Large intestine (tissue), 12 donors: ENCODE measurements at places on chromosomes 12 and 14.

GRCh38 chr12:119841433-119842210 is 35.5 kb downstream of the CIT start:
- no peak for DNase-seq

- no peak for DNase-seq
Measured at GRCh38 chr14:92760524-92760805, 12.0 kb upstream of the LGMN start.

- peak; percentile 70 for DNase-seq
Measured at GRCh38 chr14:32560209-32560857, 231.2 kb downstream of the AKAP6 start.

GRCh38 chr14:71720978-71721624 is 211.1 kb upstream of the RGS6 start:
- peak; percentile 42 for DNase-seq

DNA sequence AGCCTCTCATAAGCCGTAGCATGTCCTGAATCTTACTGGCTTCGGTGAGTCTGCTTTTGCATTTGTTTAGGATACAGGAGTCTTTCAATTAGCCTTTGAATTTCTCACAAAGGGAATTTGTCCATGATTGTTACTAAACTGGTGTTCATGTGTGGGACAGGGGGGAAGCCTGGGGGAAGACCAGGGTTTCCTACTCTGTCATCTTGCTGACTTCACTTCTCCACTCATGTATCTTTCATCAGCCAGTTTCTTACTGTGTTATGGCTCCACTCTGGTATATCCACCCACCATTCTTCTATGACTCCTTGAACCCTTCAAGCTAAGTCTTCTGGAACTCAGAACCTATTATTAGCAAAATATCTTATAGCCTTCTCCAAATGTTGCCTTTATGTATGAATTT is 31.7 kb upstream of the A2M start:
- DNase-seq: no peak

DNA sequence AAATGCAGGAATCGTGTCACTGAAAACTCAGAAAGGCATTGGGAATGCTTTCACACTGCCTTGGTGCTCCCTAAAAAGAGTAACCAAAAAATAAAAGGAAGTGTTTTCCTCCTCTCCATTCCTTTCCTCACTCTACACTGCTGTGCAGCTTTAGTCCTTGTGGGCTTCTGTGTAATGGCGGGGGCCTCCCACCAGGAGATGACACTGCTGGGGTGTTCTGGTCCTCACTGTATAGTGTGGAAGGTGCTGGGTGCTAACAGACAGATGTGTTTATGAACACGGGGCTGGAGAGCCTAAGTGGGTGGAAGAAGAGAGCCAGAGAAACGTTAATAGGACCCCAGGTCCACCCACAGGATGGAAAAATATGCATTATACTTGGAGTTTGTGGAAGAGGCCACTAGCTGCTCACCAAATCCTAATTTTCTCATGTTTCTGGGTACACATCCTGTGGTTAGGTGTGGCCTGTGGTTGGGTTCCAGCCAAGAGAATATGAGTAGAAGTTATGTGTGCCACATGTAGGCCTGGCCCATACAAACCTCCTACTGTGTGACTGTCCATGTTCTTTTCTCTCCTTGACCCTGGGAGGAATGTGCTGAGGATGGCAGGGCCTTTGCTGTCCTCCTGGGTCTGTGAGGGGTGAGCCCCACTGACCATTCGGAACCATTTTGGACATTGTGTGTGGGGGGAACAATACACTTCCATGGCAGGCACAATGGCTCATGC is 14.0 kb upstream of the C1S start:
- DNase-seq: no peak

- peak; percentile 22 for DNase-seq
Measured at GRCh38 chr12:85057370-85057963, 21.3 kb downstream of the LRRIQ1 start.
